Astrocyte of the hippocampus (primary cell): ENCODE measurements at places on chromosomes 3 and 15.
A peak's percentile ranks its signal among the peaks of the same experiment; 100 is the strongest.

DNA sequence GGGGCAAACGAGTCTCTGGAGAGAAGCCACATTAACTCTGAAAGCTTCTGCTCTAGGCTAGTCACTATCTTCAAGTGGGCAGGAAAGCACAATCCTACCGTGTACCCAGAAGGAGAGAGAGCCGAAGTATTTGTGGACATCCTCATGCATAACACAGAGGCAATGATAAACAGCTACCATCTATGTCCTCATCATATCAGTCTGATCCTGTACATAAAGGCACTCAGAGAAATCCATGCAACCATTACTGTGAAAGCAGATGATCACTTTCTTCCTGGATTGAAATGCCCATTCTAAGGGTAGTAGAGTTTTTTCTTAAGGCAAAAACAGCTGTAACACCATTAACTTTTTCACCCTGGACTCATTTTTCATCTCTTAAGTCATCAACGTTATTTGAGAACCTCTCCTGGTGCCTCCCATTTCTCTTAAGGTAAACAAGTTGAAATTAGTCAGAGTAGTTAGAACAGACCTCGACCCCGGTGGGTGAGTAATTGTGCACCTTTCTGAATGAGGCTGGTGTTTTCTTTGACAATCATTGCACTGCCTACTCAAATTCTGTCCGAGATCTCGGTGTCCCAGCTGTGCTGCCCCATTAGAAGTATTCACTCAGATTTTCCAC, 327.4 kb downstream of the SHQ1 start:
- peak; percentile 47 for DNase-seq

GRCh38 chr3:148796799-148797198, 30.8 kb upstream of the CPB1 start:
- DNase-seq: no peak

DNA sequence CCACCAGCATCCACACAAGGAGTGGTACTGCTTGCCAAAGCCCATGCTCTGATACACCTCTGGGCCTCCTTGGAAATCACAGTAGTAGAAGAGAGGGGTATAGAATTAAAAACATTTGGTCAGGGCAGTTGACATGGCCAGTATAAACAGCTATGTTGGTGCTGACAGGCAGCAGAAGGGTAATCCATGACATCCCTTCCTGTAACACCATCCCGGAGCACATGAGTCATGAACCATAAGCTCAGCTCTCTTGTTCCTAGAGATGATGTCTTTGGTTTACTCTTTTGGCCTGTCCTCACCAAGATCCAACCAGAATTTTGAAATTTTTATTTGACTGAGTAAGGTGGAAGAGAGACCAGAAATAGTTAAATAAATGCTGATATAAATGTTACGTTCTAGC, 132.6 kb upstream of the CTDSPL start:
- no peak for DNase-seq

GRCh38 chr15:100385300-100386050, 43.7 kb upstream of the ADAMTS17 start:
- DNase-seq: no peak

DNA sequence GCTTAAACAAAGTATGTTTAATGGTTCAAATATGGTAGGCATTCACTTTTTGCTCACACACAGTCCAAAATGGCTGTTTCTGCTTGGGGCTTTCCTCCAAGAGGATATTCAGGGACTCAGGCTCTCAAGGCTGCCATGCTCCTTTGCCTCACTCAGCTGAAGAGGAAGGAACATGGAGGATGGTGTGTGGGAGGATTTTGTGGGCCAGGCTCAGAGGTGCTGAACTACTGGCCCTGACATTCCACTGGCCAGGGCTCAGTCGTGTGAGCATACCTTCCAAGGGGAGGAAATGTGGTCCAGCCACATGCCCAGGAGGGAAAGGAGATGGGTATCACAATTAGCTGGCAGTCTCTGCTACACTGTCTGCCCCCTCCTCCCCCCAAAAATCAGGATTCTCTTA, 8.7 kb downstream of the PXYLP1 start:
- DNase-seq: no peak

GRCh38 chr3:15108082-15108545, 9.2 kb upstream of the RBSN start:
- peak; percentile 79 for DNase-seq

- no peak for DNase-seq
Measured at GRCh38 chr15:80950291-80951078, 39.1 kb downstream of the MESD start.

- peak; percentile 50 for DNase-seq
Measured at GRCh38 chr3:99902091-99902490, 84.4 kb downstream of the CMSS1 start.

DNA sequence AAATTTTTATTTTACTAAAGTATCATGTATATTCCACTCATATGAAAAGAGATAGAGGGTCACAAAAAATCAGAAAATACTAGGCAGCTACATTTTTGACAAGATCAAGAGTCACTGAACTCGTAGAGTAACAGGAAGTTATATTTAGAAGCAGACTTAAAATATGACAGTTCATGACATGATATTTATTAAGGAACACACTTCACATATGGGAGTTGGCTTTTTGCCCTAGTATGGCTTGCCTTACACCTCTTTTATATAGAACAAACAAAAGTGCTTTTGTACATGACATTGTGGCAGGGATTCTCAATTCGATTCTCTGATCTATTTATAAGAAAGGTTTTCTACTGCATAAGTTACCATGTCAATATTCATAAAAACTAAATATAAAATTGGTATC, 80.1 kb upstream of the GBE1 start:
- no peak for DNase-seq

GRCh38 chr3:193207290-193208273, 33.4 kb upstream of the PLAAT1 start:
- peak; percentile 10 for DNase-seq

DNA sequence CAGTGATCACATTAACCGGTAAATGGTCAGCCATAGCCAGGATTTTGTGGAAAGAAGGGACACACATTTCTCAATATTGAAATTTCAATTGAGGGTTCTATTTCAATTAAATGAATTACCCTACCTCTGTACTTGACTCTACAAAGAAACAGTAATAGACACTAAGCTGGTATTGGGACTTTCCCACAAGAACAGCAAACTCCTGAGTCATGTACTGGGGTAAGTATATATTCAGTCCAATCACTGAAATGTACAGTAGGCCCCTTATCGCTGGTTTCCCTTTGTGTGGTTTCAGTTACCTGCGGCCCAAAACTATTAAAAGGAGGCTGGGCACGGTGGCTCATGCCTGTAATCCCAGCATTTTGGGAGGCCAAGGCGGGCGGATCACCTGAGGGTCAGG, 17.6 kb downstream of the ASB14 start:
- no peak for DNase-seq

DNA sequence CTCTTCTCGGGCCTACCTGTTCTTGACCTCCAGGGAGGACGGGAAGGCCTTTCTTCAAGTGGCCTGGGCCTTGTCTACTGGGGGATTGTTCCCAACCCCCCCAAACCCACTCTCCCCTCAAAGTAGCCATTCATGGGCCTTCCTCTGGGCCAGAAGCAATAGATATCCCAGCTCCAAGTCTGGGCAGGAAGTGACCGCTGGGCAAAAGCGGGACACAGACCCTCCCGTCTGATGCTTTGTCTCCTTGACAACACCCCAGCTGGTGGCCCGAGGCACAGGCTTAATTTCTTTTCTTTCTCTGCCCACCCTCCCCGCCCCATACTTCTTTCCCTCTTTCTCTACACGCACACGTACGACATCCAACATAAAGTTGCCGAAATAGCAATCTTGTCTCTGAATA, 41.4 kb upstream of the FEZF2 start:
- no peak for DNase-seq

GRCh38 chr3:178588628-178589027, 52.4 kb downstream of the KCNMB2 start:
- DNase-seq: no peak

DNA sequence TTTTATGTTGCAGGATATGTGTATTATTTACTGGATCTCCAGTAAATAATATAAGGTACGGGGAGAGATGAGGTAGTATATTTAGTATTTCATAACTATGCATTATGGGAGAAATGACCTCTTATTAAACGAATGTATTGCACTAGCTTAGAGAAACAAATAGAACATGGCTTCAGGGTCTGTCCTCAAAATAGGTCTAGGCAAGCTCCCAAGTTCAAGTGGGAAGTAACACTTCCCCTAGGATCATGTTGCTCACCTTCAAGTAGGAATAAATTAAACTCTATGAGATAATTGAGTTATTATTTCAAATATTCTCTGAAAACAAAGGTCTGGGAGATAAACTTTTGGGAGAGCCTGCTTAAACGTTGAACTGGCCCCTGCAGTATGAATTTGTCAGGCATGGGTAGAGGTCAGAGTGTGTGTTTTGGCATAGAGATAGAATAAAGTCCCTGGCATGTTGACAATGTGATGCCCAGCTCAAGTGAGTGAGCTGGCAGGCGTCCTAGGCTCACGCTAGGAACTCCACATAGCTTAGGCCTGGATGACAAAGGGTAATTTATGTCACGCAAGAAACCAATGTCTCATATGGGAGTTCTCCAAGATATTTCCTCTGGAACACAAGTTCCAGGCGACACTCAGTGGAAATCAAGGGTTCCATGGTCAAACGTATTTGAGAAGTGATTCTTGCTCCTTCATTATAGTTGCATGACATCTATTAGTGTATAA, 236.8 kb downstream of the CACNA2D3 start:
- DNase-seq: peak; percentile 23

- DNase-seq: no peak
Measured at GRCh38 chr15:80744826-80745225, 34.3 kb upstream of the CEMIP start.
